ENCODE measurements at places on chromosomes 7 and 10. TPM values are rescaled to one million over a fixed set of nuclear protein-coding genes. Genes with fewer than 3 reads are reported as not detected.

The LEP gene
- total RNA-seq: not detected

The SLC25A28 gene
- total RNA-seq: 11.3 TPM

The CALML3 gene
- total RNA-seq: not detected

The UNCX gene
- not detected for total RNA-seq

The NPY gene
- not detected for total RNA-seq

The GATA3 gene
- total RNA-seq: under 0.01 TPM

The C7orf57 gene
- 0.15 TPM for total RNA-seq

The SPAM1 gene
- total RNA-seq: not detected

The CNTNAP2 gene
- total RNA-seq: 0.20 TPM

The CPA4 gene
- 1.1 TPM for total RNA-seq

The HMX2 gene
- total RNA-seq: not detected

The TAS2R41 gene
- total RNA-seq: not detected

The PNLIP gene
- total RNA-seq: not detected

The DPCD gene
- 43.1 TPM for total RNA-seq

The ZNF511 gene
- 40.7 TPM for total RNA-seq

The TMEM273 gene
- 3.1 TPM for total RNA-seq

The OR6B1 gene
- not detected for total RNA-seq

The FOXI2 gene
- not detected for total RNA-seq

The PDE1C gene
- 7.2 TPM for total RNA-seq
